Stimulated activated CD4-positive, alpha-beta T cell treated with anti-CD3 and anti-CD28 coated beads, TNF-alpha, amount 100 ng/mL, for 24 hours (primary cell): ENCODE measurements at places on chromosomes 6 and 20.
A peak's percentile ranks its signal among the peaks of the same experiment; 100 is the strongest.

GRCh38 chr6:136420853-136421252 is 129.4 kb downstream of the MAP7 start:
- no peak for DNase-seq

DNA sequence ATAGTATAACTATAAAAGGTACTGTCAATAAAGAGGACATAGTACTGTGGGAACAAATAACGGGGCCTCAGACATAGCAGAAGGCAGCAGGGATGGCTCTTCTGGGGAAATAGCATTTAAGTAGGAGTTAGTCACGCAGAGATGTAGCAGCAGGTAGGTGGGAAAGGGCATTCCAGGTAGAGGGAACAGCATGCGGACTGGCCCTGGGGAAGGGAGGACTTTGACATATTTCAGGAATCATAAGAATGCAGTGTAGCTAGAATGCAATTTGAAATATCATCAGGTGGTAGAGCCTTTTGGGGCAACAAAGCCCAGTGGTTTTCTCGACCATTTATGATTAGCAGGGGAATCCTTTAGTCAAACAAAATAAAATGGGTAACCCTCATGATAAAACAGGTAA is 191.1 kb downstream of the SLC24A3 start:
- no peak for DNase-seq

DNA sequence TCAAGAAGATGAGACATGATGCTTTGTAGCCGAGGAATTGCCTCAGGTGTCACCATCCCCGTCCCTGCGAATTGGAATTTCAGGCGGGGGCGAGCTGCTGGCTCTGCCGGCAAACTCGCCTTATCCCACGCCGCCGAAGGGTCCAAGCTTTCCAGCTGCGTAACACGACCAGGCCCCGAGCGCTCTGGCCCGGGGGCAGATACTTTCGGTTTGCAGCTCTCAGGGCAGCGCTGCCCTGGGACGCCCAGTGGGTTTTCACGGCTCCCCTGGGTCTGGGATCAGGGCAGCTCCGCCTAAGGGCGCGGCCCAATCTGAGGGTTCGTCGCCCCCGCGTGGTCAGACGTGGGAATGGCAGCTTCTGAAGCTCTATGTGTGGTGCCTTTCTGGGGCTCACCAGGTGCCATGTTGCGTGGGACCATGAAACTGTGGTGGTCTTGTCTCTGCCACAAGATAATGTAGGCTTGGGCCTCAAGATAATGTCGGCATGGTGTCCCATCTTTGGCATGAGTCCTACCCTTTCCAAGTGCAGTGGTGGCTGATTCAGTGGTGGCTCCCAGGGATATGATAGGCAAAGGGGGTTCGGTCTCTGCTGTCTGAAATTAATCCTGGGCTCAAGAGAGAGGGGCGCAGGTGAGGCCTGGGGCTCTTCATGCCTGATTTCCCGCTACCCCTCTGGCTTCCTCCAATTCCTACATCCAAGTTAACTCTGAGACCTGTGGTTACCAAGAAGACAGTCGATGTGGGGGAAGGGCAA is 21.0 kb downstream of the PIGT start:
- peak; percentile 86 for DNase-seq

DNA sequence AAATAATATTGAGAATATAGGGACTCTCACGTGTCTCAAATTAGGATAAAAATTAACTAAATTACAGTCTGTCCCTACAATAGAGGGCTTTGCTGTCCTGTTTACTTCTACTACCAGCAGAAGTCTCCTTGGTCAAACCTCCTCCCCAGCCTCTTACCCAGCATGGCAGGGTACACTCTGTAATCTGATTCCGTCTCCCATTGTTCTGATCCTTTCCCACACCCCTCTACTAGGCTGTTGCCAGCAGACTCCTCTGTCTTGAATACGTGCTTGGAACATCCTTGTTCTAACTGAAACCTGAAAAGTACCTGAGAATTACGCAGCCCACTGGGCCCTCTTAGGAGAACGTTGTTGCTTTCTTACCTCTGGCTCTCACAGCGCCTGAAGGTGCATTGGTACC is 112.2 kb upstream of the PREP start:
- DNase-seq: no peak

GRCh38 chr20:34374209-34374760 is 11.2 kb downstream of the ITCH start:
- DNase-seq: no peak

- DNase-seq: no peak
Measured at GRCh38 chr6:36334832-36335459, 1.7 kb downstream of the BNIP5 start.

DNA sequence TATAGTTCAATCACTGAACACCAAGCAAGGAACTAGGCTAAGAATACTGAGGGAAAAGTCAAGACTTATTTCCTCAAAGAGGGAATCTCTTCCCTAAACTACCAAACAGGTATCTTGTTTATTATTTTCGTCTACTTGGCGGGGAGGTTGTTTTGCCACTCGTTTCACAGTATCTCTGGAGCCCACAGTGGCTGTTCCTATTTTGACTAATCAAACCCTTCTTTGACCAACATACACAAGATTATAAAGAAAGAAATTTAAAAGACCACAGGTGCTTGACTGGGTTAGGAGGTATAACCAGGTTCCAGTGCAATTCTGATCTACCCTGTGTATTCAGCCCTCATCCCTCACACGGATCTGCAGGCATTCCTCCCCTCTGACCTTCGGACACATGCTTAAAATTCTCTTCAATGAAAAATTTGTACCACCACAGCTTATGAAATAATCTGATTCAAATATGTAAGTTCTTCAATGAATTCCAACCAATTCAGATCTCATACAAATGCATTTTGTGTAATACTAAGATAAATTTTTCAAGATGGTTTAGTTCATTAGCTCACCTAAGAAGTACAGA is 5.9 kb downstream of the MAN1A1 start:
- no peak for DNase-seq
